Right ventricle myocardium superior (tissue), 1 donor: ENCODE measurements at places on chromosomes 3 and 15. TPM values are rescaled to one million over a fixed set of nuclear protein-coding genes. Genes with fewer than 3 reads are reported as not detected.

CD200R1 gene
- total RNA-seq, result 0.75 TPM

CASR gene
- not detected for total RNA-seq

GOLGA8M gene
- 1.2 TPM for total RNA-seq

KNG1 gene
- total RNA-seq, result 0.43 TPM

WDR53 gene
- 7.9 TPM for total RNA-seq

SLC2A2 gene
- total RNA-seq, result not detected

TICRR gene
- 0.05 TPM for total RNA-seq

GPR156 gene
- 0.35 TPM for total RNA-seq

RTP2 gene
- not detected for total RNA-seq

- no peak for DNase-seq
Measured at GRCh38 chr3:139129892-139130291, 85.2 kb upstream of the PRR23C start.

- no peak for DNase-seq
Measured at GRCh38 chr3:10010421-10010877, 15.8 kb upstream of the FANCD2 start.

DNA sequence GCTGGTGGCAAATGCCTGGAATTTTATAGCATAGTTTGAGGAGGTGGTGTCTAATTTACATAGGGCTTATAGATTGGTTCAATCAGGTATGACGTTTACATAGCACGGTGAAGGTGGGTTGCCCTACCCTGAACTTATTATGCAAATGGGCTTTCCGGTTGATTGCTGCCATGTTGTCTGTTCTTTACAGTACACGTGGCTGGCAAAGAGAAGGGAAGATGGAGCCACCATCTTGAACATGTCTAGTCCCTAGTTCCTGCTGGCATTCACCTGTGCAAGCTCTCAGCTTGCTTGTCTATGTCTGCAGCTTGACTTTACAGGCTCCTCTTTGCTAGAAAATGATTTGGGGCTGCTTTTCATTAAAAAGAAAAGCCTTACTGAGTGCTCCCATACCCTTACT, 14.0 kb upstream of the STAC start:
- no peak for DNase-seq

DNA sequence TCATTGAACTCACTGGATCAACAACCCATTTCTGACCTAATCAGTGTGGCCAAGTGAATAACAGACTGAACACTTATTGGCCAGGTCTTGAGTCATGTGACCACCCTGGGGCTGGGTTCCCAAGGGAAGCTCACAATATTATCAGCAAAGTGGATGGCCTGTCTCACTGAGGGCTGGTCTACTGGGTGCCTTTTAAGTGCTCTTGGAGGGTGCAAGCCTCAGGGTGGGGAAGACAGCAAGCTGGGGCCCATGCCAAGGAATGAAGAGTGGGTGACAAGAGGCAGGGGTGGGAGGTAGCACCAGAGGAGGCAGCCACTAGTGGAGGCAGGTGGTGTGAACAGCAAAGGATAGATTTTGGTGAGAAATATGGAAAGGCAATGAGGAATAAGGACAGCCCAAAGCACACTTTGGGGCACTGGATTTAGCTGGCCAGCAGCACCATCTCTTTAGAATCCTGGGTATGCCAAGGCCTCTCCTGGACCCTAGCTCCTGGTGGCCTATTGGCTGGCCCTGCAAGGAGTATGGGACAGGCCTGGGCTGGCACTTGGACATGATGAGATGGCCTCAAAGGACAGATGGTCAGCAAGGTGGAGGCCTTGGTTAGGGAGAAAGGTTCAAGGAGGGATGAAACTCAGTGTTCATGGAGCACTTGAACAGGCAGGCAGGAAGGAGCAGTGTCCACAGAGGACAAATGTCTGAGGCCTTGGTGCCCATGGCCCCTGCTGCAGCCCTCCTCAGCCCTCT, 34.2 kb downstream of the HMCES start:
- DNase-seq, result no peak

GRCh38 chr15:39391230-39391629, 189.6 kb upstream of the THBS1 start:
- no peak for DNase-seq

- DNase-seq, result no peak
Measured at GRCh38 chr3:196203846-196204245, 7.4 kb downstream of the ZDHHC19 start.

GRCh38 chr15:39142500-39142899, 438.4 kb upstream of the THBS1 start:
- DNase-seq, result no peak

- no peak for DNase-seq
Measured at GRCh38 chr3:147688868-147689267, 279.7 kb downstream of the ZIC1 start.

GRCh38 chr3:30476368-30477084, 129.9 kb upstream of the TGFBR2 start:
- no peak for DNase-seq

DNA sequence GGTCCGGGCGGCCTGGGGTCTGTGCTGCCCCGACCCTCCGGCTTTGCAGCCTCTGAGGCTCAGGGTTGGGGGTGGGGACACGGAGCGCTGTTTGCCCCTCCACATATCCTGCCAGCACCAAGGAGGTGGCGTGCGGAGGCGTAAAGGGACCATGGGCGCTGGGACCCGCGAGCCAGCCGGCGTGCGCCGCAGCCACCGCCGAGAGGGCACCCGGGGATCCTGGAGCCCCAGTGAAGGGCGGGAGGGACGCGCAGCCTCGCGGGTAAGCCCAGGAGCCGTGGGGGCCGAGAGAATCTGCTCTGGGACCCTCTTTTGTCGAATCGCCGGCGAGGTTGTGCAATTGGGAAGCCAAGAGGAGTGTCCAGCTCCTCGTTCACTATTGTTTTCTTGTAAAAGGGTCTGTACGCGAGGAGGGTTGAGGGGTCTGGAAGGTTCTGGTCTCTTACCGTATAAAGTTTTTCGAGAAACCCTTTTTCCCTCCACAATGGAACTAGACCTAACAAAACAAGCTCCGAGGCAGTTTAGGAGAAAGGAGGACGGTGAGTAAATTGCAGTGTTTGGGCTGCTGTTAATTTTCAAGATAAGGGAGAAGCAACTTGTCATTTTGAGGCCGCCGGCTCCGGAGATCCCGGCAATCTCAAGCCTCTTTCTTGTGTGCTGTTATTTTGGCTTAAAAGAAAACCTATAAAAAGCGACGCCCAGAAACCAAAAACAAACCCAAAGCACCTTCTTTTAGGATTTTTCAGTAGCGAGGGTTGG, 29.9 kb upstream of the ST3GAL6 start:
- peak; percentile 51 for DNase-seq

- DNase-seq, result no peak
Measured at GRCh38 chr3:128011140-128011539, 41.1 kb upstream of the SEC61A1 start.

- DNase-seq, result peak; percentile 60
Measured at GRCh38 chr15:80861731-80862170, 82.6 kb downstream of the CEMIP start.

- DNase-seq, result no peak
Measured at GRCh38 chr3:43024181-43024885, 45.2 kb downstream of the GASK1A start.
